Stimulated activated CD4-positive, alpha-beta T cell treated with anti-CD3 and anti-CD28 coated beads, Interleukin-2, amount 100 ng/mL, for 24 hours (primary cell): ENCODE measurements at places on chromosomes 16 and 17.

DNA sequence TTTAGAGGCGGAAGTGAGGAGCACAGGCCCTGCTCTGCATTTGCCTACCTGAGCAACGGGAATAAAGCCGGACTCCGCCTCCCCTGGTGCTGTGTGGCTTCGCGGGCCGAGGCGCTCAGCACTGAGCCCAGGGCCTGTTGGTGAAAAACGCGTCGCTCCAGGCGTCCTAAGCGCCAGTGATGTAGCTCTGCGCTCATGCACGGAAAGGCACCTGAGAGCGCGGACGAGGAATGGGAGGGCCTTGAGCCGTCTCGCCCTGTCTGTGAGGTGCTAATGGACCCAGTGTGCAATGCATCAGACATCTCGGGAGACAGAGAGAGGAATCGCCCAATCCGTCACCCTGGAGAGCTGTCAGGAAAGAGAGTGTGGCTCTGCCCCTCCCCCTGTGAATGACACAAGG is 17.2 kb upstream of the ATP2A3 start:
- no peak for DNase-seq

DNA sequence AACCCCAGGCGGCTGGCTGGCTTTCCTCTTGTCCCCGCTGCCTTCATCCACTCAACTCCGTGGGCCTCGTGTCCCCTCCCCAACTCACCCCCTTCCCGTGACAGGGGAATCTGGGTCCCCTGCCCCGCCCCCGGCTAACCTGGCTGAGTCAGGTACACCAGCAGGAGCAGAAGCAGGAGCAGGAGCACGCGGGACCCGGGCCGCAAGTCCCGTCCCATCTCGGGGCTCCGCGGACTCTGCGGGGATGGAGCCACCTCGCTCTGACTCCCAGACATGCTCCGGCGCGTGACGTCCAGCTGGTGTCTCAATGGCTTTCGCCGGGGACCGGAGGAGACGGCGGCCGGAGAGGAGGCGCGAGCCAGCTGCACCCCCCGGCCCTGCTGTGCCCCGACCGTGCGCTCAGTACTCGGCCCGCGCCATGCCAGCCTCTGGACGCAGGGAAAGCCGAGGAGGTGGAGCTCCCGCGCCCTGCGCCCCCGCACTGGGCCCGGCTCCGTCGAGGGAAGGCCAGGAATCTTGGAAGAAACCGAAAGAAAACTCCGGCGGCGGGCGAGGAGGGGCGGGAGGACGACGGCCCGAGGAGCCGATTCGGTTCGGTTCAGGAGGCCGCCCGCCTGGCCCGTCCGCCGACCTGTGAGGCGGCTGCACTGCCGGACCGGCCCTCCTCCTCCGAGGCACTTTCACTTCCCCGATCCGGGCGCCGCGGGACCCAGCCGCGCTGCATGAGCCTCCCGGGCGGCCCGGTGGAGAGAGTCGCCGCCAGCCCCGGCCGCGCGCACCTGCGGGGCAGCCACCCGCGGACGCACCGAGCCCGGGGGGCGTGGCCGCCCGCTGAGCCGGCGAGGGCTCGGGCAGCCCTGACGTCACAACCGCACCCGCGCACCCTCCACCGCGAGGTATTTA is at the start of the genes CXCL16 and ZMYND15:
Gene CXCL16 (minus strand): TSS at position 807 of the 903 bp plus-strand sequence. CDS start 589 bp downstream, at position 218.
Gene ZMYND15 (plus strand): TSS at position 712 of the 903 bp plus-strand sequence. CDS start 716 bp downstream, outside the sequence.
- peak; percentile 63 for DNase-seq

GRCh38 chr17:1126801-1127550 is 52.8 kb downstream of the ABR start:
- no peak for DNase-seq

- no peak for DNase-seq
Observed at GRCh38 chr16:9219813-9220212, 128.4 kb downstream of the HAPSTR1 start.

GRCh38 chr17:20067711-20068110 is 58.6 kb downstream of the SPECC1 start:
- DNase-seq = no peak

- DNase-seq = peak; percentile 80
Observed at GRCh38 chr16:89711601-89712273, 9.0 kb downstream of the VPS9D1 start.
